Activated CD4-positive, alpha-beta T cell treated with anti-CD3 and anti-CD28 coated beads for 36 hours (primary cell): ENCODE measurements at places on chromosomes 12 and 14.

DNA sequence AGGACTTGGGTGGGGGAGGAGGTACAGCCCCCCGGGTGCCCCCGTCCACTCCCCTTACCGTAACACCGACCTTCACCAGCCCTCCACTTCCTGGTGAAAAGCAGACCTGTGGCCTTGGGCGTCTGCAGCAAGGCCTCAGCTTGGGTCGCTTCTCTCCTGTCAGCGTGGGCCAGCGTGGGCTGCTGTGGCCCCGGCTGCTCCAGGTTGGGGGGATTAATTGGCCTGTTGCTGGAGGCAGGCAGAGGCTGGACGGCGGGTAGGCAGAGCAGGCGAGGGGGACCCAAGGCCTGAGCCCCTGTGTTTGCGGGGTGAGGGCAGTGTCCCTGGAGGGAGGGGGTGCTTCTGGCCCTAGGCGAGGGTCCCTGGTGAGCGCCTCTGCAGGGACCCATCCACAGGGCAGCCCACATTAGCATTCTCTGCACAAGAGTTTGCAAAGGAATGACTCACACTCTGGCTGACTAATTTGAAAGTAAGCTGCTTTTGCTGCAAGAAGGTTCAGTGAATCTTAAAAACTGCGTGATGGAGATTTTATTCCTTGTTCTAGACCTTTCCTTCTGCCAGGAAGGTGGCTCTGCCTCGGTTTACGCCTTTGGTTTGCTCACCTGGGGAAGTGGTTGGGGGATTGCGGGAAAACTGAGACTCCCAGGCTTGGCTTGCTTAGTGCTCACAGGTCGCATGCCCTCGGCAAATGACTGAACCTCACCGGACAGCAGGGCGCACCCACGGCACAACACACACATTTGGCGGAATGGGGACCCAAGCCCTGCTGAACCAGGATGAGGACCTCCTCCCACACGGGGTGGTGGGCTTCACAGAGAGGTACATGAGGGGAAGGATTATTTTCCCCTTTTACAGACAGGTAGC is 37.9 kb upstream of the DLK1 start:
- no peak for DNase-seq
- H3K27me3 ChIP-seq, result no peaks in the 10 kb centered on the region
- no peak overlapping the region for H3K27ac ChIP-seq

- no peaks in the 10 kb centered on the region for H3K36me3 ChIP-seq
- no peak overlapping the region for H3K4me3 ChIP-seq
- DNase-seq, result no peak
- H3K27me3 ChIP-seq, result peaks cover 8% of the 10 kb centered on the region
Observed at GRCh38 chr14:104966981-104967385, 11.2 kb downstream of the AHNAK2 start.

GRCh38 chr14:54383835-54384234 is 13.0 kb upstream of the CDKN3 start:
- H3K27me3 ChIP-seq, result peaks cover 10% of the 10 kb centered on the region
- no peak for DNase-seq
- no peaks in the 10 kb centered on the region for H3K36me3 ChIP-seq
- no peak overlapping the region for H3K4me3 ChIP-seq
- H3K27ac ChIP-seq, result no peak overlapping the region
- H3K4me1 ChIP-seq, result no peaks in the 10 kb centered on the region

DNA sequence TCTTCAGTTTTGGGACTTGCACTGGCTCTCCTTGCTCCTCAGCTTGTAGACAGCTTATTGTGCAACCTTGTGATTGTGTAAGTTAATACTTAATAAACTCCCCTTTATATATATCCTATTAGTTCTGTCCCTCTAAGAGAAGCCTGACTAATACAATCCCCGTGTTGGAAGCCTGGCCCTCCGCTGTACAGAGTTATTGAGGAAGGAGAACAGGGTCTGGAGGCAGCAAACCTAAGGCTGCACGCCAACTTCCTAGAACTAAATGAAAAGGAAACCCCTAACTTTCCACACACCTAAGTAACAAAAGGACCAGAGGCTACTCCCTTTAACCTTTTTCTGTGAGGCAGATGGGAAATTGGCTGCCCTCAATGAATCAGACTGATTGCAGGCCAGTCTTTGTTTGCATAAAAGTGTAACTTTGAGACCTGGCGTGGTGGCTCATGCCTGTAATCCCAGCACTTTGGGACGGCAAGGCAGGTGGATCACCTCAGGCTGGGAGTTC is 42.6 kb upstream of the LIMA1 start:
- H3K27me3 ChIP-seq, result no peaks in the 10 kb centered on the region
- no peaks in the 10 kb centered on the region for H3K36me3 ChIP-seq
- no peak overlapping the region for H3K4me3 ChIP-seq
- DNase-seq, result no peak
- no peaks in the 10 kb centered on the region for H3K4me1 ChIP-seq

GRCh38 chr12:107884769-107885694 is 110.5 kb downstream of the ASCL4 start:
- peak; percentile 71 for DNase-seq
- no peaks in the 10 kb centered on the region for H3K36me3 ChIP-seq
- no peak overlapping the region for H3K27ac ChIP-seq
- H3K27me3 ChIP-seq, result peaks cover 4% of the 10 kb centered on the region
- H3K4me1 ChIP-seq, result no peaks in the 10 kb centered on the region
- no peak overlapping the region for H3K4me3 ChIP-seq

GRCh38 chr12:102009796-102010195 is 52.0 kb downstream of the WASHC3 start:
- H3K4me3 ChIP-seq, result no peak overlapping the region
- H3K27me3 ChIP-seq, result no peaks in the 10 kb centered on the region
- no peak for DNase-seq
- no peaks in the 10 kb centered on the region for H3K4me1 ChIP-seq

- peaks cover 85% of the 10 kb centered on the region for H3K36me3 ChIP-seq
- peaks cover 90% of the 10 kb centered on the region for H3K4me1 ChIP-seq
- no peak overlapping the region for H3K4me3 ChIP-seq
- DNase-seq, result no peak
Observed at GRCh38 chr12:46221255-46222128, 47.4 kb downstream of the SLC38A1 start.

GRCh38 chr12:119868992-119869391 is 8.1 kb downstream of the CIT start:
- no peak overlapping the region for H3K4me3 ChIP-seq
- no peak for DNase-seq
- H3K4me1 ChIP-seq, result no peaks in the 10 kb centered on the region
- no peak overlapping the region for H3K27ac ChIP-seq

GRCh38 chr14:84421621-84422020 is 1108.3 kb upstream of the FLRT2 start:
- H3K27ac ChIP-seq, result no peak overlapping the region
- no peak for DNase-seq
- no peaks in the 10 kb centered on the region for H3K36me3 ChIP-seq
- H3K4me1 ChIP-seq, result no peaks in the 10 kb centered on the region

- no peak for DNase-seq
- peaks cover 4% of the 10 kb centered on the region for H3K36me3 ChIP-seq
- H3K27ac ChIP-seq, result no peak overlapping the region
- H3K4me3 ChIP-seq, result no peak overlapping the region
- peaks cover 6% of the 10 kb centered on the region for H3K4me1 ChIP-seq
- no peaks in the 10 kb centered on the region for H3K27me3 ChIP-seq
Observed at GRCh38 chr14:31380106-31380505, 40.2 kb downstream of the HEATR5A start.

DNA sequence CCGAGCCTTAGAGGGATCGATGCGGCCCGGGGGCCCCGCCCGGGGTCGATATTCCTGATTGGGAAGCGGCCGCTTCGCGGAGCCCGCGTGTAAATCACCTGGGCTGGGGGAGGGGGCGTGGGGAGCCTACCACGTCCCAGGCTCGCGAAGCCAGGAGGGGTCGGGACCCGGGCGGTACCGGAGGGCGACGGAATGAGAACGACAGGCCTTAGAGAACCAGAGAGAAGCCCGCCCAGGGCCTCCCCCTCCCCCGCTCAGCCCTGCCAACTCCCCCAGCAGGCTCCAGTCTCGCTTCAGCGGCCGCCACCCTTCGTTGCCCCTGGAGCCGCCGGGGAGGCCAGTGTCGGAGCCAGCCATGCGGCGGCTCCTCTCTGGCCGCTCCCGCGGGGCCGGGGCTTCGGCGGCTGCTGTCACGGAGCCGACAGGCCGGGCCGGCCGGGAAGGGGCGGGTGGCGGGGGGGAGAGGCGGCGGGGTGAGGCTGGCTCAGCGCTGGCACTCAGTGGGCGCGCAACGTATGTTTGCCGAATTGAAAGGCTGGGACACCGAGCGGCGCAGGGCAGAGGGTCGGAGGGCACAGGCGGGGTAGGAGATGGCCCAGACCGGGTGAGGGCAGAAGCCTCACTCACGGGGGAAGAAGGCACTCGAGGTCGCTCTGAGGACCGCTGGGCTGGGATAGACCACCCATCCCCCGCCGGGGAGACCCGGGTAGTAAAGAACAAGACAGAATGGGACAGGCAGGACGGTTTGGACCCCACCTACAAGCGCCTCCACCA is 1.4 kb upstream of the DNAJC22 start:
- peak; percentile 46 for DNase-seq
- H3K4me3 ChIP-seq, result peak overlapping the region; percentile 23
- H3K4me1 ChIP-seq, result peaks cover 41% of the 10 kb centered on the region
- no peak overlapping the region for H3K27ac ChIP-seq
- H3K36me3 ChIP-seq, result no peaks in the 10 kb centered on the region

DNA sequence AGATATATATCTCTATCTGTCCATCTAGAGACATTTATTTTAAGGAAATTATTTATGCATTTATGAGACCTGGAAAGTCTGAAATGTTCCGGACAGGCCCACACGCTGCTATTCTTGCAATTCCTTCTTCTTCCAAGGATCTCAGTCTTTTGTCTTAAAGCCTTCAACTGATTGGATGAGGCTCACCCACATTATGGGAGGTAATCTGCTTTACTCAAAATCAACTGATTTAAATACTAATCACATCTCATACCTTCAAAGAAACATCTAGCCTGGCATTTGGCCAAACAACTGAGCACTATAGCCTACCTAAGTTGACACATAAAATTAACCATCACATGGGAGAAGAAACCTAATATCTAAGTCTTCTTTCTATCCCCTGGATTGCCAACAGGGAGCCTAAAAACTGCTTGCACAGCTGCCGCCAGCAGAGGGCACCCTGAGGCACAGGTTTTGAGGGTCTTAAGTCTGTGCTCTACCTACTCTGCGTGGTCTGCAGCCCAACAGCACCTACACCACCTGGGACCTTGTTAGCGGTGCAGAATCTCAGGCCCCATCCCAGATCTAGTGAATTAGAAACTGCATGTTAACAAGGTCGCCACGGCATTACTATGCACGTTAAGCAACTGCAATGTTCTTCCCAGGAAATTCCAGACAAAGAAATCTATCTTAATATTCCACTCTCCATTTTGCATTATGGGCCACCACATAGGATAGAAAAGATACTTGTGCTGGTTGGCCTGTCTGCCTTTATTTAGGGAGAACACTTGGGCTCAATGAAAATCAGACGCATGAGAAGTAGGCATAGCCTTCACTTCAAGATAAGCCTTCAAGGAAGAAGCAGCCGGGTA is 249.7 kb downstream of the FOXG1 start:
- H3K4me3 ChIP-seq, result no peak overlapping the region
- H3K4me1 ChIP-seq, result no peaks in the 10 kb centered on the region
- H3K36me3 ChIP-seq, result no peaks in the 10 kb centered on the region
- no peak overlapping the region for H3K27ac ChIP-seq

- H3K27me3 ChIP-seq, result no peaks in the 10 kb centered on the region
- H3K36me3 ChIP-seq, result peaks cover 7% of the 10 kb centered on the region
- H3K4me1 ChIP-seq, result peaks cover 33% of the 10 kb centered on the region
- no peak overlapping the region for H3K4me3 ChIP-seq
- H3K27ac ChIP-seq, result no peak overlapping the region
- no peak for DNase-seq
Observed at GRCh38 chr12:45774508-45775162, 45.1 kb downstream of the ARID2 start.

- no peaks in the 10 kb centered on the region for H3K4me1 ChIP-seq
- H3K27me3 ChIP-seq, result no peaks in the 10 kb centered on the region
- DNase-seq, result no peak
- no peak overlapping the region for H3K4me3 ChIP-seq
- no peak overlapping the region for H3K27ac ChIP-seq
- no peaks in the 10 kb centered on the region for H3K36me3 ChIP-seq
Observed at GRCh38 chr12:25675808-25676207, 122.7 kb upstream of the LMNTD1 start.

DNA sequence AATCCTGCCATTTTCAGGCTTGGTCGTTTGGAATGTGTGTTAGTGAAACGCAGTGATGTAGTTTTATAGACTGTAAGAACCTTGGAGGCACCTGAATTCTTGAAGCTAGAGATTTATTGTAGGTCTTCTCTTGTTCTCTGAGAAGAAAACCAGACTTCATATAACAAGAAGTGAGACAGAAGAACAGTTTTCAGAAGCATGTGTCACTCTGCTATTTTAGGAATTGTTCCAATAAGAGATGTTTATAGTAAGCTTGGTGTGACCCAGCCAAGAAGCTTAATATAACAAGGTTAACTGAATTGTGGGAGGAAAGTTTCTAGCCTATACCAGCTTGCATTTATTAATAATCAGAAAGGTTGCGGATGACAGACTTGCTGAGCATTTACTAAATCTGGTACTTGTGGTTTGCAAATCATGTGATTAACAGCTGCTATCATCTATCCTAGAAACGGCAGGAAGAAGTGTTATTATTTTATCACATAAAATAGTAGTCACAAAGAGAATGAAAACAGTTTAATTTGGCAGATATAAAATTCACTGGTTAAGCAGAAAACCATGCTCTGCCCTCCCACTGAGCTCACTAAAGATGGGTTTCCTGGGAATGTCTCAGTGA is 49.2 kb upstream of the BCAT1 start:
- H3K4me3 ChIP-seq, result no peak overlapping the region
- H3K27ac ChIP-seq, result no peak overlapping the region
- no peaks in the 10 kb centered on the region for H3K27me3 ChIP-seq
- peaks cover 16% of the 10 kb centered on the region for H3K4me1 ChIP-seq
- no peak for DNase-seq

DNA sequence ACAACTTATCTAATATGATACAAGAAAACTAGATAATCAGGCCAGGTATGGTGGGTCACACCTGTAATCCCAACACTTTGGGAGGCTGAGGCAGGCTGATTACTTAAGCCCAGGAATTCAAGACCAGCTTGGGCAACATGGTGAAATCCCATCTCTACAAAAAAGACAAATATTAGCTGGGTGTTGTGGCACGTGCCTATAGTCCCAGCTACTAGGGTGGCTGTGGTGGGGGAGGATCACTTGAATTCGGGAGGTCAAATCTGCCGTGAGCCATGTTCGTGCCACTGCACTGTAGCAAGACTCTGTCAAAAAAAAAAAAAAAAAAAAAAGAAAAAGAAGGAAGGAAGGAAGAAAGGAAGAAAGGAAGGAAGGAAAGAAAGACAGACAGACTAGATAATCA is 27.0 kb downstream of the ZCRB1 start:
- DNase-seq, result no peak
- H3K36me3 ChIP-seq, result no peaks in the 10 kb centered on the region
- peaks cover 17% of the 10 kb centered on the region for H3K4me1 ChIP-seq
- no peak overlapping the region for H3K27ac ChIP-seq
- H3K4me3 ChIP-seq, result no peak overlapping the region

GRCh38 chr14:93753647-93754046 is 34.6 kb downstream of the PRIMA1 start:
- no peak overlapping the region for H3K4me3 ChIP-seq
- no peaks in the 10 kb centered on the region for H3K4me1 ChIP-seq
- H3K27ac ChIP-seq, result no peak overlapping the region
- no peaks in the 10 kb centered on the region for H3K36me3 ChIP-seq

GRCh38 chr12:93733358-93733757 is 56.2 kb downstream of the CRADD start:
- no peak for DNase-seq
- no peak overlapping the region for H3K27ac ChIP-seq
- no peaks in the 10 kb centered on the region for H3K4me1 ChIP-seq
- peaks cover 2% of the 10 kb centered on the region for H3K36me3 ChIP-seq
